Cortex of kidney (tissue), 1 donor: ENCODE measurements at places on chromosomes 6 and 20.

GRCh38 chr6:20892365-20892764, 358.1 kb downstream of the CDKAL1 start:
- DNase-seq: no peak

GRCh38 chr6:26224547-26224912, 137.3 kb downstream of the HFE start:
- DNase-seq: no peak

DNA sequence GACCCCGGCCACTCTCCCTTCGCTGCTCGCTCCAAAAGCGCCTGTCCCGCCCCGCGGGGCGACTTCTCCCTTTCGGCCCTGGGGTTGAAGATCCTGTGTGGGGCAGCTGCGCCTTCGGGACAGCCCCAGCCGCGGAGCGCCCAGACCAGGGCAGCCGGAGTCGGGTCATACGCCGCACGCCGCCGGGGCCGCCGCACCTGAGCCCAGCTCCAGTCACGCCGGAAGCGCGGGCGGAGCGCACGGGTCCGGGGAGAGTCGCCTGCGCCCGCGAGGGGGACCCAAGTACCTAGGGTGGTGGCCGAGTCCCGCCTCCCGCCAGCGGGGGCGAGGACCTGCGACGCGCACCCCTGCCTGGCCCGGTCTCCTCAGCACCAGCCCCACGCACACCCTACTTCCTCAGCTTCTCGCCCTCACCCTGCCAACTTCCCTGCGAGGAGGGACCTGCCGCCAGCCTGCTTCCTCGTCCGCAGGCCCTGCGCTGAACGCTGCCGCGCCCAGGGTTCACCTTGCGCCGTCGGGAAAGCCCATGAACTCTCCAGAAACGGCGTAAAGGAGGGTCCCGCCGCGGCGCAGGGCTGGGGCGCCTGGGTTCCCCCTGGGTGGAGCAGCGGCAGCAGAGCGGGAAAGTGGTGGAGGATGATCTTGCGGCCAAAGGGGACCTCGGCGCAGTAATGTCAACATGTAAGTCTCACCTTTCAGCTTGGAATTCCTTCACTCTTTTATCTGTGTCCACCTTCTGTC, at the start of gene ADGRG6:
TSS of gene ADGRG6 (plus strand) at position 357 of the 741 bp plus-strand sequence. CDS start at position 680, 323 bp downstream.
- DNase-seq: no peak

- DNase-seq: no peak
Observed at GRCh38 chr6:128836761-128837160, 46.2 kb upstream of the LAMA2 start.

- no peak for DNase-seq
Observed at GRCh38 chr20:62301111-62301668, 1.6 kb upstream of the ADRM1 start.

DNA sequence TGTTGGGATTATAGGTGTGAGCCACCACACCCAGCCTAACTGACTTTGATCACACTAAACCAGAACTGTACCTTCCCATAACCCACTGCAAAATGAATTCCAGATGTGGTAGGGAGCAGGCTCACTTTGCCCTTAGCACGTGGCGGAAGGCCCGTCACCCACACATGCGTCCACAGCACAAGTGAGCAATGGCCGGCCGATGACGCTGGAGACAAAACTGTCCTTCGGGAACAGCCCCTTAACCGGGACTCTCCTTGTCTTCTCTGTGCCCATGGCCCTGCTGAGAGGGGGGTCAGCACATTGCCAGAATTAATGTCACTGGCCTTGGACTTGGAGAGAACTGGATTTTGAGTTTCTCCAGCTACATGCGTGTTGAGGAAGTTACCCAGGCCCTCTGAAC, 107.2 kb downstream of the TOX2 start:
- no peak for DNase-seq

- no peak for DNase-seq
Observed at GRCh38 chr6:40287296-40287850, 299.8 kb downstream of the LRFN2 start.

DNA sequence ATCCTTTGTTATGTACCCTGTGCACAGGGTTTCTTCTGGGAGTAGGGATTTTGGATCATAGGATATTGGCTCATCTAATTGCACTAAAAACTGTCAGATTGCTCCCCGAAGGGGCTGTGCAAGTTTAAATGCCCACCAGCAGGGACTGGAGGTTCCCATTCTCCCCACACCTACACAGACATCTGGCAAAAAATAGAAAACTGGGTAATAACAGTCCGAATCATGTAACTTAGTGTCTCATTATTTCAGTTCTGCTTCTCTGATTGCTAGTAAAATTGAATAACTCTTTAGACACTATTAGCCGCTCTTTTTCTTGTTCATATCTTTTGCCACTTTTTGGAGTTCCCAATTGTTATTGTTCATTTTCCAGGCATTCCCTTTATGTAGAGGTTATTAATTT, 5.3 kb downstream of the PSMF1 start:
- no peak for DNase-seq

- DNase-seq: no peak
Observed at GRCh38 chr20:16803965-16804792, 56.0 kb downstream of the OTOR start.

DNA sequence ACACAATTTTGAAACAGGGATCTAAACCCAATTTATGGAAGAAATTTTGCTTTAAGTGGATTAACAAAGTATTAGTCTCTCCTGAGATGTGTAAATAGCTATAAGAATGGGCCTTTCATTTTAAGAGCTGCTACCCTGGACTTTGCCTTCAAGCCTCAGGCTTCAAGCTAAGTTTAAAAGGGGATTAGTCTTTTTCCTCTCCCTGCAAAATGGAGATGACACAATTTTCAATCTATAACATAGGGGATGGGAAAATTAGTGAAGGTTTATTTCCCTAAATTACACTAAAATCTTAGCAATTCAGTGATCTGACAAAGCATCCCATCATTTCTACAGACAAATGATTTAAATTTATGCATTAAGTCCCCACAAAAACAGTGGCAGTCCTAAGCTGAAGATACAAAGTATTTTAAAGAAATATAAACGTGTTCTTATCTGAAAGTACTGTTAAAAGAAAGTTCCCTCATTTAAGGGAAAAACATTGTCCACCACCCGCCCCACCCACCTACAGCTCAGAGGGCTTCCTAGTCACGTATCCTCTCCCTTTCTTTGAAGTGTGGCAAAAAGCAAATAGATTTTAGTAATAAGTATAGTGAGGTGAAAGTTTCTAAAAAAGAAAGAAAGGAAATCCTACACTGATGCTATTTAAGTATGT, 14.5 kb downstream of the ARHGAP18 start:
- no peak for DNase-seq

DNA sequence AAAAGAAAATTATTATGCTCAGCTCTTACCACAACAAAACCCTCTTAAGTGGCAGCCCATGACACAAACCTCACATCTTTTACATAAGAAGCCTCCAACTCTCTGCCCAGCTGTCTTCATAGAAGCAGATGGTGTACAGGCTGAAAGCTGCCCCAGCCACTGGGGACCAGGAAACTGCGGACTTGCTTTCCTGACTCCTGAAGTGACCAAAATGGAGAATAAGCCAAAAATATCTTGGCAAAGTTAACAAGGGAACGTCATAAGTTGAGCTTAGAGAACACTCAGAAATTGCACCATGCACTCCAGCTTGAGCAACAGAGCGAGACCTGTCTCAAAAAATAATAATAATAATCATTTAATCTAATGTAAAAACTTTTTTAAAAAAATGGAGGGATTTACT, 160.3 kb upstream of the CDYL start:
- no peak for DNase-seq

GRCh38 chr20:17227219-17227575, 357 bp downstream of the PCSK2 start:
- DNase-seq: no peak

GRCh38 chr6:74534465-74535211, 671.2 kb downstream of the COL12A1 start:
- DNase-seq: no peak

GRCh38 chr20:51497542-51498467, 44.7 kb downstream of the NFATC2 start:
- no peak for DNase-seq

DNA sequence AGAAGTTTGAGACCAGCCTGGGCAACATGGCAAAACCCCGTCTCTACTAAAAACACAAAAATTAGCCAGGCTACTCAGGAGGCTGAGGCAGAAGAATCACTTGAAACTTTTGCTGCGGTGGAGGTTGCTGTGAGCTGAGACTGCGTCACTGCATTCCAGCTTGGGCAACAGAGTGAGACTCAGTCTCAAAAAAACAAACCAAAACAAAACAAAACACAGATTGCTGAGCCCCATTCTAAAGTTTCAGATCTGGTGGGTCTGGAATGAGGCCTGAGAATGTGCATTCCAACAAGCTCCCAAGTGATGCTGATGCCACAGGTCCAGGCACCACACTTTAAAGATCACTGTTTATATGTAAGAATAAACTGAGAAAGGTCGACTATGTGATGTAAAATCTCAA, 24.9 kb upstream of the TMEM14A start:
- DNase-seq: no peak

- DNase-seq: no peak
Observed at GRCh38 chr6:129605967-129606366, 104.0 kb downstream of the ARHGAP18 start.

DNA sequence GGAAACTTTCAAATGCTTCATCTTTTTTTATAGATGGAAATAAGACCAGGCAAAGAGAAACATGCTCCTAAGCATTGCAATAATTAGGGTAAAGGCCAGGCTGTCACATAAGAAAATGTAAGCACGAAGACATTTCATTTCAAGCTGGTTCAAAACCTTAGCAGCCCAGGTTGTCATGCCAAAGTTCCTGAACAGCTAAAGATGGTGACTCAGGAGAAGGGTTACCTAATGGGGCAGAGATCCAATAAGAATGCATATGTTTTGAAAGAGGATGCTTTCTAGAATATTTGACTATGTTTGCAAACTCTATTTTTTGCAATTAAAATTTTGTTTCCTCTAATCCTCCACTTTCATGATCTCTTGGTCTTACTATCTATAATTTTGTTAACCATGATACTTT, 65.6 kb upstream of the PHACTR2 start:
- DNase-seq: no peak

DNA sequence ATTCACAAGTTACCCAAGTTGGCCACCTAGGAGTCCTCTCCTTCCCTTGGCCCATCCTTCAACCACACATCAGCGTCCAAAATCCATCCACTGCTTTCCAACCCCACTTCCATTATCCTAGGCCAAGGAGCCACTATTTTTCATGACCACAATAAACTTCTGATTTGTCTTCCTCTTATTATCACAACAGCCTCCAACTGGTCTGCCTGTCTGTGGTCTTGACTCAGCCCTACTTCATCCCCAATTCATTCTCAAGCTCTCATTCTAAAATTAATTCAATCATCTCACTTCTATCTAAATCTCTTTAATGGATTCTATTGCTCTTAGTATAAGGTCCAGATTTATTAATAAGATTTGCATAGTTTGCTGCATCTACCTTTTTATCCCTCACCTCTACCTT, 189.0 kb upstream of the PRDM1 start:
- no peak for DNase-seq

DNA sequence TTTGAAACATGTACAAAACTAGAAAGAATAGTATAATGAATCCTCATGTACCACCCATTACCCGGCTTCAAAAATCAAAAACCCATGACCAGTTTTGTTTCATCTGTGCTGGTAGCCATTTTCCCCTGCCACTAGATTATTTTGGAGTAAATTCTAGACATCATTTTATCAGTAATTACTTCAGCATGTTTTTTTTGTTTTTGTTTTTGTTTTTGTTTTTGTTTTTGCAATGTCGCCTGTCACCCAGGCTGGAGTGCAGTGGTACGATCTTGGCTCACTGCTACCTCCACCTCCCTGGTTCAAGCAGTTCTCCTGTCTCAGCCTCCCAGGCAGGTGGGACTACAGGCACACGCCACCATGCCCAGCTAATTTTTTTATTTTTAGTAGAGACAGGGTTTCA, 8.0 kb upstream of the PKIG start:
- no peak for DNase-seq

GRCh38 chr6:7841781-7842468, 68.7 kb downstream of the TXNDC5 start:
- DNase-seq: no peak

- no peak for DNase-seq
Observed at GRCh38 chr20:23157734-23158133, 71.6 kb upstream of the CD93 start.

GRCh38 chr6:77097940-77098339, 365.4 kb downstream of the HTR1B start:
- no peak for DNase-seq

- DNase-seq: no peak
Observed at GRCh38 chr20:48599106-48599747, 228.6 kb downstream of the PREX1 start.

DNA sequence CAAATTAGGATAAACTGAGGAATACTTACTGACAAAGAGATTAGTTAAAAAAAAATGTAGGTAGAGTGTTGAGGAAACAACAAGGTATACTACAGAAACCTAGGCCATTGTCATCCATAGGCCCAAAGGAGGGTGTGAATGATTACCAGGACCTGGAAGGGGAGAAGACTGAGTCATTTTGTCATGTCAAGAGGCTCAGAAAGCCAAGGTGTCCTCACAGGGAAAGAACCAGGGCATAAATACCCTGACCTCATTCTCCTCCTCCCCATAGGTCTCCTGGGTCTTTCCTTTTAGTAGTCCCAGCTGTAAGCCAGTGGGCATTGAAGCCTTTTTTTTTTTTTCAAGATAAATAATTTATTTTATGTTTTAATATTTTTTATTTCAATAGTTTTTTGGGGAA, 582.1 kb upstream of the JAG1 start:
- DNase-seq: no peak

DNA sequence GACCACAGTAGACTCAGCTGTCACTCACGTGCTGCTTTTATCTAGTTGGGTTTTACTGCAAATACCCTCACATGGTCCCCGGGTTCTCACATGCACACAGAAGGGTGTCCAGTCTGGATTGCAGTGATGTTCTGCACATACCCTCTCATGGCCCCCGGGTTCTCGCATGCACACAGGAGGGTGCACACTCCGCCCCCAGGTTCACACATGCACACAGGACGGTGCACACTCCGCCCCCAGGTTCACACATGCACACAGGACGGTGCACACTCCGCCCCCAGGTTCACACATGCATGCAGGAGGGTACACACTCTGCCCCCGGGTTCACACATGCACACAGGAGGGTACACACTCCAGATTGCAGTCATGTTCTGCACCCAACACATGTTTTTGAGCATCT, 224.3 kb downstream of the ERMARD start:
- no peak for DNase-seq

- DNase-seq: no peak
Observed at GRCh38 chr6:133637436-133637835, 251.5 kb upstream of the TCF21 start.

- no peak for DNase-seq
Observed at GRCh38 chr20:44650771-44651433, 597 bp downstream of the ADA start.

- no peak for DNase-seq
Observed at GRCh38 chr6:18070486-18070885, 52.0 kb downstream of the NHLRC1 start.

- DNase-seq: no peak
Observed at GRCh38 chr20:62186887-62187866, 4.3 kb downstream of the MTG2 start.

GRCh38 chr20:44589537-44589936, 7.2 kb downstream of the PKIG start:
- no peak for DNase-seq

GRCh38 chr6:112187736-112188135, 66.6 kb downstream of the LAMA4 start:
- DNase-seq: no peak
